ENCODE measurements at places on chromosomes 7 and 10.

- DNase-seq: no peak
Observed at GRCh38 chr7:47298636-47299035, 283.3 kb downstream of the TNS3 start.

GRCh38 chr10:13765641-13766341, 179.0 kb downstream of the PRPF18 start:
- no peak for DNase-seq

- DNase-seq: no peak
Observed at GRCh38 chr7:85135977-85136376, 50.9 kb downstream of the SEMA3D start.

- DNase-seq: no peak
Observed at GRCh38 chr7:19097165-19098055, 20.0 kb downstream of the TWIST1 start.

DNA sequence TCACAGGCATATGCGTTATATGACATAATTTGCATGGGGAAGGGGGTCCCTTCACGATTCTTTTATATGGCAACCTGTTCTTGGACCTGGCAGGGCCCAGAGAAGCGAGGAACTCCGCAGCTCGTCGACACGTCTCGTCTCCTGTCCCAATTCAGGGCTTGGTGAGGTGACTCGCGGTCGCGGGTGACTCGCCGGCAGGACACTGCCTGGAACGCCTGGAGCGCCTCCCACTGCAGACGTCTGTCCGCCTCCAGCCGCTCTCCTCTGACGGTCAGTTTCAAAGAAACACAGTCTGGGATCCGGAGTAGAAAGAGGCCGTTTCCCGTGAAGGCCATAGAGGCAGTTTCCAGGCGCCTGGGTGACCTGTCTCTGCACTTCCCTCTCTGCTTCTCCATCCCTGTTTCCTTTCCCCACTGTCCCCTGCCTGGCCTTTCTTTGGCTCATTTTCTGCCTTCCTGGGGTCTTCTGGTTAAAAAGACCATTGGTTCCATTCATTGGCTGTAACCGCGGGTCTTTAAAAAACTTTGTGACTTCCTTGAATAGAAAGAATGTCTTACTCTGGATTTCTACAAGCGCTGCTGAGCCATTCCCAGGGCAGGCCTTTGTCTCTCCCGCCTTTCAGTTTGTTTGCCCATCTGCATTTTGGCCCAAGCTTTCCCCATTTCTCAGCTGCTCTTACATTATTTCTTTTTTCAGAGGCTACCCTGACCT, 1.2 kb downstream of the UPP1 start:
- no peak for DNase-seq

GRCh38 chr7:114554781-114555537, 140.3 kb downstream of the FOXP2 start:
- no peak for DNase-seq

DNA sequence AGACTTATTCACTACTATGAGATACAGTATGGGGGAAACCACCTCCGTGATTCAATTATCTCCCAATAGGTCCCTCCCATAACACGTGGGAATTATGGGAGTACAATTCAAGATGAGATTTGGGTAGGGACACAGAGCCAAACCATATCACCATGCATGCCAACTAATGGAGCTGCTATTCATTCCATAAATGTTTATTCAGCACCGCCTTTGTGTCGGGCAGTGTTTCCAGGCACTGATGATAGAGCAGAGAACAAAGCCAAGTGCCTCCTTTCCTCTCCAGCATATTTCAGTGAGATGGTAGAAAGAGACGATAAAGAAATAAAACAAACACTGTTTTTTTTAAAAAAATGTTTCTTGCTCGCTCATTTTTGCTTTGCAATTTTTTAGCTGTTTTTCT, 295.9 kb upstream of the FOXK1 start:
- DNase-seq: no peak

- no peak for DNase-seq
Observed at GRCh38 chr7:91826377-91826776, 54.1 kb downstream of the MTERF1 start.

GRCh38 chr10:127587668-127588365, 38.7 kb downstream of the NPS start:
- no peak for DNase-seq

- no peak for DNase-seq
Observed at GRCh38 chr10:119931871-119932270, 39.3 kb downstream of the SEC23IP start.

DNA sequence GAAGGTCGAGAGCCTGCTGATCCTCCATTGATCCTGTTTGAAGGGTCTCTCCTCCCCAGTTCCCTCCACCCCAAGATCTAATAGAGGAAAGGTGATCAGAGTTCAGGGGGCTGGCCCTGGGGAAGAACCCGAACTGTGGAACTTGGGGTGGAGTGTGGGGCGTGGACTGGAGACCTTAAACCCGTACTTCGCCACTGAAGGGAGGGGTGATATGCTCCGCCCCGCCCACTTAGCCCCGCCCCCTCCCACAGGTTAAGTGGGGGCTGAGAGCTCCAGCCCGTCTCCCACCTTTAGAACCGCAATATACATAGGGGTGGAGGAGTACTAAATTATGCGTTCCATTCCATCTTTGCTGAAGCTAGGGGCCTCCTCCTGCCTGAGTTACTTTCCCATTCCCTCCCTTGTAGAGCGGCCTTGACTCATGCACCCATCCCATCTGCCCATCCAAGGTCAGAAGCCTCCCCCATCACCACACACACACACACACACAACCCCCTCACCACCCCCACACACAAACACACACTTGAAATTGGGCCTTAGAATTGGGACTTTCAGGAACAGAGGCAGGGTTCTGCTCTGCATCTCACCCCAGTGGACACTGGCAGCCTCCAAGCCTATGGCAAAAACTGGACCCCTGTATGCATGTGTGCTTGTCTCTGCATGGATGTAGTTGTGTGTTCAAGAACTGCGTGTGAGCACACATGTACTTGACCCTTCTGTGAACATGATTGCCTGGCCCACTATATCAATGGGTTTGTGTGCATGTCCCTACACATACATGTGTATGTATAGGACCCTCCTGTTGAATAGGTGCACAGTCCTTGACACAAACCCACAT, 991 bp downstream of the SEMA4G start:
- DNase-seq: peak; percentile 57

- DNase-seq: peak; percentile 25
Observed at GRCh38 chr10:131453721-131454634, 142.5 kb upstream of the TCERG1L start.

DNA sequence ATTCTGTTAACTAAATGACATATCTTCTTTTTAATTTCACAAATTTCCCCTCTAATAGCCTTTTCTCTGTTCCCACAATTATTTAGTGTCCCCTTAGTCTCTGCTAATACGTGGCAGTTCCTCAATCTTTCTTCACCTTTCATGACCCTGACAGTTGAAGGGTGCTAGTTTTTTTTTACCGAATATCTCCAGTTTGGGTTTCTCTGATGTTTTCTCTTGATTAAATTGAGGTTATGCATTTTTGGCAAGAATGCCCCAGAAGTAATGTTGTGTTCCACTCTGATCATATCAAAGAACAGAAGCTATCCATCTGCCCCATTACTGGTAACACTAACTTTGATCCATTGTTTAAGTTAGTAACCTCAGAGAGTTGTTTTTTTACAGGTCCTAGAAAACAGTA, 133.6 kb upstream of the ASAH2 start:
- DNase-seq: no peak

DNA sequence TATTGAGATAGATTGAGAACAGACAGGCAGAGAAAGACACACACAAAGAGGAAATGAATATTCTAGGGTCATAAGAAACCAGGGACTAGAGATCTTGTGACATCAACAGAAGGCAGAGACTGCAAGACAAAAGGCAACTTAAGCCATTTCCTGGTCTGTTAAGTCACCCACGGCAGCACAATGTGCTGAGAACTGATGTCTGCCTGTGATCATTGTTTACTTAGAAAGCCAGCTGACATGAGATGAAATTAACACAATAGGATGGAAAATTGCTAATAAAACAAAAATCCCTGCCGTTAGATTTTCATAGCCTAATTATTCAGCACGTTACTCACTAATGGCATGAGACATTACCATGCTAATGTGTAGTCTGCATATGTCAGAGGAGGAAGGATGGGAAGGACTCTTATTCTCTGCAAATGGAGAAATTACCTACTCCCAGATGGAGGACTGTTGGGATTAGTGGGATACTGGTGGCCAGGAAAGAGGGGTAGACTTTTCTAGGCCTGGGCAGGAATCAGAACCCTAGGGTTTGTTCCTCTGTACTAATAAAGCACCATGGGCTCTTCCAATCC, 191.3 kb upstream of the PODXL start:
- DNase-seq: no peak

GRCh38 chr7:155586843-155587440, 40.6 kb upstream of the CNPY1 start:
- no peak for DNase-seq

GRCh38 chr10:29546773-29547313, 87.9 kb downstream of the SVIL start:
- DNase-seq: no peak

GRCh38 chr7:82985144-82985802, 177.4 kb downstream of the PCLO start:
- DNase-seq: no peak

DNA sequence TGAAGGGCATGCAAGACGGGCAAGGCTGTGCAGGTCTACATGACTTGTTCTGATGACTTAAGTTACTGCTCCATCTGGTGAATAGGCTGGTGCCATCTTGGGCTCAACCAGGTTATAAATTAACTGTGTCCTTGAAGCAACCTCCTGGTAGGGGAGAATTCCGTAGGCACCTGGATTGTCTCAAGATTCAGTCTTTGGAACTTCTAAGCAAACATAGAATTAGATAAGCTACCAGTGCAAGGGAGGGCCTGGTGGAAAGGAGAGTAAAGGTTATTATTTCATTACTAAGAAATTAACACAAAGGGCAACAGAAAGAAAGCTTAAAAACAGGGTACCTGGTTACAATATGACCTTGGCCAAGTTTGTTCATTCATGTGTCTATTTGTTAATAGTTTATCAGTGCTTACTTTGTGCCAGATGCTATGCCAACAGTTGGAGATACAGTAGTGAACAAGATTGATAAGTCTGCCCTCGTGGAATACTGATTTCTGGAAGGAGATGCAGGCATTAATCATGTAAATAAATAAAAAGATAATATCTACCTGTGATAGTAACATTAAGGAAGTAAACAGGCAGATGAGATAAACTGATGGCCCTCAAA, 107.0 kb upstream of the PALS2 start:
- no peak for DNase-seq

DNA sequence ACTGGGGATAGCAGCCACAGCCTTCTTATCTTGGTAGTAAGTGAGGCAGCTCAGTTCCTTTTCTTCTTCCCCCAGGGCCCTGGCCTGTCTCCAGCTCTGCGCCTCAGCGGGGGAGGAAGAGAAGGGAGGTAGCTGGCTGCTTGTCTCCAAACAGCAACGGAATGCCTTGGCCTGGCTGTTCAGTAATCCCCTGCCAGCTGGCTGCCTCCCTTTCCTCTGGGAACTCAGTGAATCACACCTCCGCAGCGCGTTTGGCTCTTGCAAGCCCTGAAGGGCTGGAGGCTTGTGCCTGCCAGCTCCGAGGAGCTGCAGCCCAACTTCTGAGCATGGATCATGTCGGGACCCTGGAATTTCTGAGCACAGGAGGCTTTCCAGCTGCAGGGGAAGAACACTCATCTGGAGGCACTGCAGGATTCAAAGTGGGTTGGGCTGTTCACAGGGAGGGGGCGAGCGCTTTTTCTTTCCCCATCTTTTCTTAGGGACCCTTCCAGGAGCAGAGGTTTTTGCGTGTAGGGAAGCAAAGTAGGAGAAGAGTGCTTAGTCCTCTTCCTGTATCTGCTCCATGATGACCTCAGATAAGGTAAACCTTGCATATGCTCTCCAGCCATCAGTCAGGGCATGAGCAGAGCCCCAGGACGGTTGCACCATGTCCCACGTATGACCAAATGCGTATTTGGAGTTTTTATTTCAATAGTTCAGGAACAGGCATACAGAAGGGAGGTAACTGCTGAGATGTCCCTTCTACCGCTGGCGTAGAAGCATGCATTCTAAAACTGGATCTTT, 253.2 kb upstream of the INHBA start:
- DNase-seq: no peak

- no peak for DNase-seq
Observed at GRCh38 chr10:132866601-132867381, 75.6 kb downstream of the CFAP46 start.

- no peak for DNase-seq
Observed at GRCh38 chr7:134298902-134299683, 17.6 kb downstream of the SLC35B4 start.

GRCh38 chr10:22550732-22551131, 163.6 kb downstream of the PIP4K2A start:
- peak; percentile 72 for DNase-seq

- no peak for DNase-seq
Observed at GRCh38 chr10:129448539-129448938, 18.5 kb upstream of the MGMT start.

- DNase-seq: no peak
Observed at GRCh38 chr10:71187600-71187999, 24.8 kb upstream of the UNC5B start.

DNA sequence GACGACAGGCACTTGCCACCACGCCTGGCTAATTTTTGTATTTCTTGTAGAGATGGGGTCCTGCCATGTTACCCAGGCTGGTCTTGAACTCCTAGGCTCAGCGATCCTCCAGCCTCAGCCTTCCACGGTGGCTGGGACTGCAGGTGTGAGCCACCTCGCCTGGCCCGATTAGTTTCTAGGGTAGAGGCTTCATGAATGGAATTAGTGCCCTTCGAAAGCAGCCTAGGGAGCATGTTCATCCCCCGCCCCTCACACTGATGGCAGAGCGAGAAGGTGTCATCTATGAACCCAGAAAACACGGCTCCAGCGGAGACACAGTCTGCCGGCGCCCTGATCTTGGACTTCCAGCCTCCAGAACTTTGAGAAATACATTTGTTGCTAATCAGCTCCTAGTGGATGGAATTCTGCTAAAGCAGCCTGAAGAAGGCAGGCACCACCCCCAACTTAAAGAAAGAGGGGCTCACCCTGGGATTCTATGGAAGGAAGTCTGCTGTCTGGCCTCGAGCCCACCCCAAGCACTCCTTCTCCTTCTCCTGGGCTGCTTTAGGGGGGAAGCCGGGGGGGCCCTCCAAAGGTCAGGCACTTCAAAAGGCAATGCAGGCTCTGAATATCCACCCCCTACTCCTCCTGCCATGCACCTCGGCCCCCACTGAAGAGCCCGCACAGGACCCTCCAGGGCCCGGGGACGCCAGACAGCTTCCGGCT, 10.1 kb downstream of the PDGFA start:
- DNase-seq: no peak

- no peak for DNase-seq
Observed at GRCh38 chr10:789831-790701, 100.6 kb upstream of the DIP2C start.

GRCh38 chr7:6489612-6490011, 41.9 kb upstream of the DAGLB start:
- DNase-seq: no peak

GRCh38 chr10:1367938-1368841, 312.0 kb downstream of the WDR37 start:
- no peak for DNase-seq

DNA sequence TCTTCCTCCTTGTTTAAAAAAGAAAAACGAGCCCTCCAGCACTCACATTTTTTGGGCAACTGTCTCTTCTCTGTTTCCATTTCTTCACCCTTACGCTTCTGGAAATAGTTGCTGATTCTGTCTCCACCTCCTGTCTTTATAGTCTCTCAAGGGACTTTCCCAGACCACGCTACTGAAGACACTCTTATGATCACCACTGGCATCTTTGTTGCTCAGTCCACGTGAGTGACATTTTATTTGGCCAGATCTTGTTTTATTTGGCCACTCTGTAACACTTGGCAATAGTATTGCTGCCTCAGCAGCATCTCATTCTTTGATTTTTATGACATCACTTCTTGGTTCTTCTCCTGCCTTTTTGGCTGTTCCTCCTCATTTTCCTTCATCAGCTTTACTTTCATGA, 21.6 kb upstream of the NME8 start:
- DNase-seq: peak; percentile 27

GRCh38 chr10:70433581-70434280, 7.8 kb downstream of the NODAL start:
- no peak for DNase-seq
